IMR-90 (cell line): ENCODE measurements at places on chromosomes 1 and 21. TPM values are rescaled to one million over a fixed set of nuclear protein-coding genes. Genes with fewer than 3 reads are reported as not detected.

DNA sequence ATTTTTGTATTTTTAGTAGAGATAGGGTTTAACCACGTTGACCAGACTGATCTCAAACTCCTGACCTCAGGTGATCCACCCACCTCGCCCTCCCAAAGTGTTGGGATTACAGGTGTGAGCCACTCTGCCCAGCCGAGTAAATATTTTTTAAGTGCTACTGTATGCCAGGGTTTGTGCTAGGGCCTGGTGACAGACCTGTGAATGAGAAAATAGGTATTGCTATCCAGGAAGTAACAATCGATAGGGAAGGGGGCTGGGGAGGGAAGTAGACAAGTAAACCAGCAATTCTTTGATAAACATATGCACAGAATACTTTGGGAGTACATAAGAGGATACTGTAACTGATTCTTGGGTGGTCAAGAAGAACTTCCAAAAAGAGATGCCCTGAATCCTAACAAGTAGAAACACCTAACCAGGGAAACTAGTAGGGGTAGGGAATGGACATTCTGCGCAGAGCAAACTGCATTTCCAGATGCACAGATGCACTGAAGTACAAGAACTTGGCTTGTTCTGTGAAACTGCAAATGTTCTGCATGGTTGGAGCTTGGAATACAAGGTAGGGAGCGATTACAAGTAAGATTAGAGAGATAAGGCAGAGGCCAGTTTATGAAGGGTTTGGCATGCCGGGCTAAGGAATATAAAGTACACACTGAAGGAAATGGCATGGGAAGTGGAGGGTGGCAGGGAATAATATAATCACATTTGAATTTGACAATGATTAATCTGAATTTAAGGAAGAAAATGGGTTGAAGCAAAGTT is 19.0 kb upstream of the DOCK7 start:
- DNase-seq = no peak

DNA sequence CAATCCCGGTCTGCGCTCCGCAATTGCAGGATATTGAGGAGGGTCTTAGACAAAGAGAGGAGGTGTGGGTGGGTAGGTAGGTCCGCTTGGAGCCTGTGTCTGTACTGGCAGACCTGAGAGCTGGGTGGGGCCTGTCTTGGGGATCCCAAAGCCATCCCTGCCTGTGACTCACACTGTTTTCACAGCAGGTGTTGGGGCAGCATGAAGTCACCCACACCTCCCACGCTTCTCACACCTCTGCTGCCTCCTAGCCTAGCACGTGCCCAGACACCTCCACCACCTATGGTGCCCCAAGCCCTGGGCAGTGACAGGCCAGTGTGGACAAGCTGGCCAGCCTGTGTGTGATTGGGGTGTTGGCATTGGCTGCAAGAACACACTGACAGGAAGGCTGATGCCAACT is 65.7 kb upstream of the ECE1 start:
- DNase-seq = no peak

GRCh38 chr1:14392859-14393365 is 205.6 kb upstream of the KAZN start:
- DNase-seq = no peak

Gene HNRNPU
- 151 and 343 TPM in 2 replicates for total RNA-seq

Gene PCP4L1
- not detected in 2 replicates for total RNA-seq

Gene RASSF5
- 0.18 and 0.56 TPM in 2 replicates for total RNA-seq

Gene RGSL1
- total RNA-seq = not detected in 2 replicates

- DNase-seq = peak; percentile 66
Measured at GRCh38 chr1:214500340-214501055, 50.9 kb downstream of the PTPN14 start.

GRCh38 chr1:190399233-190399632 is 78.4 kb downstream of the BRINP3 start:
- no peak for DNase-seq

DNA sequence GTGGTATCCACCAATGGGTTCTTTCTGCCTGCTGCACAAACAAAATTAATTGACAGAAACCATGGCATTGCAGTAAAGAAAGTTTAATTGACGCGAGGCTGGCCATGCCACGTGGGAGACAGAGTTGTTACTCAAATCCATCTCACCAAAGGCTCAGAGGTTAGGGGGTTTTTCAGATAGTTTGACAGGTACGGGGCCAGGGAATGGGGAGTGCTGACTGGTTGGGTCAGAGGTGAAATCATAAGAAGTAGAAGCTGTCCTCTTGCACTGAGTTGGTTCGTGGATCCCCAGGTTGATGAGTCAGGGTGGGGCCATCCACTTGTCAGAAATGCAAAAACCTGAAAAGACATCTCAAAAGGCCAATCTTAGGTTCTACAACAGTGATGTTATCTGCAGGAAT is 941 bp upstream of the TBCE start:
- no peak for DNase-seq

GRCh38 chr1:62088439-62088838 is 106.2 kb upstream of the L1TD1 start:
- DNase-seq = no peak

- peak; percentile 97 for DNase-seq
Measured at GRCh38 chr1:224623743-224624333, 7.7 kb downstream of the CNIH3 start.

DNA sequence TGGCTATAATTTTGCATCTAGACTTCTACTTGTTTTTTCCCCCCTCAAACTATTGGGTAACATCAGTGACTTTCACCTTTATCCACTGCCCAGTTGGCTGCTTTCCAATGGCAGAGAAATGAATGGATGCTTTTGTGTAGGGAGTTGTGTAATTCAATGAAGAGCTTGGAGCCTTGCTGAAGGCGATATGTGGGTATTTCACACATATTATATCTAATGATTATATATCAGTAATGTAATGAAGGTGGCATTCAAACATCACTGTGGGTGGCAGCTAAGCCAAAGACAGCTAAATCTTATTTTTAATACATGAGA is 81.2 kb downstream of the TGFB2 start:
- DNase-seq = peak; percentile 43

- DNase-seq = no peak
Measured at GRCh38 chr1:125065821-125066180, 3881.0 kb downstream of the SRGAP2C start.

Gene PGLYRP4
- not detected in 2 replicates for total RNA-seq

DNA sequence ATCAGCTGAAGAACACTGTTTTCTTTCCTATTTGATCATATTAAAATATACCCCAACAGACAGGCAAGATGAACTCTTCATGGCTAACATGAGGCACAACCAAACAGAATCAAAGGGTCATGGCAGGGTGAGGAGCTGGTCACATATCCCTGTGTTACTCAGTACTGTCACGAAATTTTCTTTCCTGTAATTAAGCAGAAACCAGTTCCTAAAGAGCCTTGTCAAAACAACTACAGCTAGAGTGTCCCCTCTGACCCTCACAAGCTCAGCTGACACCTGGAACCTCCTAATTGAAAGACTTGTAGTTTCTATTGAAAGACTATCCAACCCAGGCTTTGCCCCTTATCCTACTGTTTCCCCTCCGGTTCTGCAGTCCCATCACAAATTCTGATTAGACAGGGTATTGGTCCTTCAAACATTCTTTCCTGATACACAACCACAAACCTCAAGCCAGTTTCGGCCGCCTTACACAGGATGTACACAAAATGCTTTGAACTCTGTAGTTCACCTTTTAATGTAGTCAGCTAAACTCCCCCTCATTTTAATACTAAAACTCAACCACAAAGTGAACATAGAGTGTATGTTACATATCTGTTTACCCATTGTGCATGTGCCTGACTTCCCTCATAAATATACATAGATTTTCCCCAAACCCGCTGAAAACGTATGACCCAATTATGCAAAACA is 651.9 kb downstream of the MRPL39 start:
- no peak for DNase-seq

GRCh38 chr1:54865238-54866073 is 21.5 kb downstream of the DHCR24 start:
- no peak for DNase-seq

Gene NPPA
- not detected in 2 replicates for total RNA-seq

Gene ZNF695
- 0.54 and 1.1 TPM in 2 replicates for total RNA-seq

DNA sequence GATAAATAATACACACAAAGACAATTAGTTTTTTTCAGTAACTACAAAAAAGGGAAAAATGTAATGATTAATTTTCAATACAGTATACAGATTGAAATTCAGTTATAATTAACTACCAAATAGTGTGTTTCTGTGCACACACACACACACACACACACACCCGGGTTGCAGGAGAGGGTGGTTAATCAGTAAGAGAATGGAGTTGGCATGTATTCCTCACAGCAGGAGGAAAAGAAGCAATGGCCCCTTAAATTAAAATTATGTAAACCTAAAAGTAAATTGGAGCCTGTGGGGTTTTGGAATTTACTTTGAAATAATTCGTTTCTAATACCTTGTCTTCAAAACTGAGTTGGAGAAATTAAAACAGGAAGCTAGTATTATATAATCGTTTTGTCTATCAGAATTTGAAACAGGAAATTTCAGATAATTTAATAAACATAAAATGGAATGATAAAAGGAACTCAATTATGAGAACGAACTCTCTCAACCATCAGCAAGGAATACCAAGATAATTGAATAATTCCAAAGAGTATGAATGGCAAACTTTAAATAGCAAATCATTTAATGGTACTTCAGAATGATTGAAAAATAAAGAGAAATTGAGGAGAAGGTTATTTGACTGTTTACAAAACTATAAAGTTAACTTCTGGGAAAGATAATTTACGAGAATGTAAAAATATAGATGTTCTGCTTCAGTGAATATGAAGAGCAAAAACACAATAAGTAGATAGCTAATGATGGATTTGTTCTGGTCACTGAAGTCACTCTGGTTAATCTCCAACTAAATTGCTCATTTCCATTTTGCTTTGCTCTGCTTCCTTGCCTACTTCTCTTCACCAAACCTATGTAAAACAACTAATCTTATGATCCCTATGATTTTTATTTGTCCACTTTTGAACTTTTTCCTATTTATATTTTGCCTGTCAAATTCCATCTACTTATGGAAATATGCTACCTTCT is 547.9 kb upstream of the ZP4 start:
- DNase-seq = no peak

Gene CELA2B
- total RNA-seq = not detected in 2 replicates

DNA sequence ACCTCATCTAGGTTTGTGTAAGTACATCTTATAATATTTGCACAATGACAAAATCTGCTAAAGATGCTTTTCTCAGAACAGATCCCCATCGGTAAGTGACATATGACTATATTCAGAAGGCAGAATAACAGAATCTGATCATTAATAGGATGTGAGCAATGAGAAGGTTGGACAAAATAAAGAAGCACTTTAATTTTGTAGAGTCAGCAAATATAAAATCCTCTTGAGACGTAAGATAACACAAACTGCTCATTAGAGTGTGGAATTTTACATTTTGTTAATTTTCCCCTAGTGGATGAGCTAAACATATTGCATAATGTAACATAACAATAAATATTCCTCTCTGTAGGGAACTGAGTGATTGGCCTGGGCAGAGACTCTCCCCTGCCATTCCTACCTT is 658.4 kb upstream of the ZP4 start:
- no peak for DNase-seq

Gene OR2L2
- not detected in 2 replicates for total RNA-seq

GRCh38 chr1:47378147-47378546 is 37.9 kb upstream of the FOXE3 start:
- DNase-seq = peak; percentile 62

Gene PRAMEF25
- not detected in 2 replicates for total RNA-seq

Gene ASCL5
- not detected in 2 replicates for total RNA-seq
